ENCODE measurements at places on chromosomes 11 and 22. TPM values are rescaled to one million over a fixed set of nuclear protein-coding genes. Genes with fewer than 3 reads are reported as not detected.

GRCh38 chr11:66846671-66847091 is 3.4 kb downstream of the RCE1 start:
- no peak overlapping the region for H3K27ac ChIP-seq
- no peak for DNase-seq
- peaks cover 34% of the 10 kb centered on the region for H3K36me3 ChIP-seq

The ARHGAP20 gene
- total RNA-seq: 4.9 TPM

DNA sequence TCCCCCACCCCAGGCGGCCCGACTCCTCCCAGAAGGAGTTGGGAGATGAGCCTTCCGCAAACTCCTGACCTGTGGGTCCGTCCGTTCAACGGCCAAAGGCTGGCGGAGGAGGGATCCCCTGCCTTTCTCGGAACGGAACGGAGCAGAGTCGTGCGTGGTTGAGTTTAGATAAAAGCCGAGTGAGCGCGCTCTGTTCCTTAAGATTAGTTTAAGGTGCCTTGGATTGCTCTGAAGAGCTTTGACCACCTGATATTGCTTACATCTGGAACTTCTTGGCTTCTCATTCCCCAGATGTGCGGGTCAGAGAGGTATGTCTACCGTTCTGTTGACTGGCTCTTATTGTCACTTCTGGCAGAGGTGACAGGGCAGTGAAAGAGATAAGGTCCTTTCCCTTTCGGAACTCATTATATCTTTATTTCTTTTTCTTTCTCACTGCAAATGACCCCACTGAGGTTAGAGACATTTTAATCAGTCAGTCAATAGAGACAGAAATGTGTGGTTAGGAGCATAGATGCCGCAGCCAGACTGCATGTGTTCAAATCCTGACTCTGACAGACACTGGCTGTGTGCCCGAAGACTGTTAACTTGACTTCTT is at the start of gene TRIM6:
TRIM6 (plus strand) TSS at position 31 of the 595 bp plus-strand sequence; CDS start at position 292, 261 bp downstream.
- peak within 1 kb of the TSS; percentile 81 for H3K4me3 ChIP-seq
- no peak for DNase-seq
- no peaks in the 10 kb centered on the region for H3K27me3 ChIP-seq
- H3K27ac ChIP-seq: peak within 1 kb of the TSS; percentile 77
- H3K4me1 ChIP-seq: peaks cover 5% of the 10 kb centered on the region

DNA sequence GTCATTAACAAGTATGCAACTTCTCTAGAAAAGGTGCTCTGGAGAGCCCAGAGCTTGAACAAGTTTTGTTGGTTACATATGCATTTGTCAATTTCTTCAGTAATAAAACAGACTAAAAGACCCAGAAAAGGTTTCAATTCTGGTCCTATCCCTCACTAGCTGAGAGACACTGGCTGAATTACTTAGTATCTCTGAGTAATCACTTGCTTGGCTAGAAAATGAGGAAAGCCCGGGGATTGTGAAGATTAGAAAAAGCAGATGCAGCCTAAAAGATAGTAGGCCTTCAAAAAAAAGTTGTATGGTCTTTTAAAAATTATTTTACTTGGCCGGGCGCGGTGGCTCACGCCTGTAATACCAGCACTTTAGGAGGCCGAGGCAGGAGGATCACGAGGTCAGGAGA is 41.2 kb downstream of the MAPK1 start:
- H3K36me3 ChIP-seq: no peaks in the 10 kb centered on the region
- H3K4me1 ChIP-seq: peaks cover 31% of the 10 kb centered on the region
- H3K27me3 ChIP-seq: no peaks in the 10 kb centered on the region
- H3K27ac ChIP-seq: no peak overlapping the region

GRCh38 chr11:5818245-5818886 is 9.6 kb downstream of the OR52N2 start:
- H3K27me3 ChIP-seq: no peaks in the 10 kb centered on the region
- no peak for DNase-seq
- no peaks in the 10 kb centered on the region for H3K36me3 ChIP-seq
- H3K27ac ChIP-seq: no peak overlapping the region

DNA sequence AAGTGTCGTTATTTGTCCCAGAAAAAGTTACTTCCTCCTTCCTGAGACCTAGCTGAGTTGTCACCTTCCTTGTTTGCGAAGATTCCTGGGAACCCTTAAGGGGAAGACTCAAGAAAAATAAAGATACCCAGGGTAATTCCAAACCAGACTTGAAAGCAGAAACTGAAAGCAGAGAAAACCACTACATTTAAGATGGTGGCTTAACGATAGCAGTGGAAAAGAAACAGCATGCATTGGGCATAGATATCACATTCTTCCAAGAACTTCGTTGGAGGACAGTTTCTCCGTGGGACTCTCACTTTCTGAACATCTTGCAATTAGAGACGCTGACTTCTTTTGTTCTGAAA is 89.1 kb downstream of the FAM76B start:
- H3K27ac ChIP-seq: no peak overlapping the region
- H3K4me1 ChIP-seq: no peaks in the 10 kb centered on the region
- H3K4me3 ChIP-seq: no peak overlapping the region
- no peaks in the 10 kb centered on the region for H3K27me3 ChIP-seq
- no peaks in the 10 kb centered on the region for H3K36me3 ChIP-seq

- H3K36me3 ChIP-seq: no peaks in the 10 kb centered on the region
- no peaks in the 10 kb centered on the region for H3K27me3 ChIP-seq
- no peak overlapping the region for H3K27ac ChIP-seq
- no peak for DNase-seq
- no peaks in the 10 kb centered on the region for H3K4me1 ChIP-seq
Observed at GRCh38 chr11:124938206-124938765, 2.4 kb upstream of the HEPACAM start.

- no peaks in the 10 kb centered on the region for H3K4me1 ChIP-seq
- DNase-seq: no peak
- H3K4me3 ChIP-seq: no peak overlapping the region
- no peaks in the 10 kb centered on the region for H3K27me3 ChIP-seq
Observed at GRCh38 chr11:130431801-130432200, 3.4 kb upstream of the ADAMTS8 start.

DNA sequence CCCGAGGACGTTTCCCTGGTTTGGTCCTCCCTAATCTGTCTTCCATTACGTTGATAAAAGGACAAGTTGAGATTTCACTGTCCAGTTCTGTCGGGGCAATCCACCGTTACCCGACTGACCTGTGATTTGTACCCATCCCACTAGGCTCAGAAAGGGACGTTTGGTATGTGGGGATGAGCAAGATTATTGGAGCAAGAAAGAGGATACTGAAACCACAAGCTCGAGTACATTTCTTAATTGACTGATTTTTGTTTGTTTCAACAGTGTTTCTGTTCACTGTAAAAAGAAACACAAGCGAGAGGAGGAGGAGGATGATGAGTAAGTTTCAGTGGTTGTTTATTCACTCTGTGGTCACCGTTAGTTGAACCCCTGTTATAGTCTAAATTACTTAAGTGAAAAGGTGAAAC is 969 bp downstream of the CCDC117 start:
- H3K4me1 ChIP-seq: peaks cover 3% of the 10 kb centered on the region
- peak overlapping the region; percentile 90 for H3K4me3 ChIP-seq
- H3K27ac ChIP-seq: peak overlapping the region; percentile 98
- H3K27me3 ChIP-seq: no peaks in the 10 kb centered on the region
- DNase-seq: no peak

GRCh38 chr11:65134240-65134951 is at the start of gene SYVN1:
Gene SYVN1 (minus strand): TSS chr11:65134519. CDS start chr11:65133601, 918 bp downstream.
- peak within 1 kb of the TSS; percentile 89 for H3K4me3 ChIP-seq
- H3K4me1 ChIP-seq: peaks cover 24% of the 10 kb centered on the region
- no peaks in the 10 kb centered on the region for H3K27me3 ChIP-seq
- peak; percentile 66 for DNase-seq
- peak within 1 kb of the TSS; percentile 99 for H3K27ac ChIP-seq
